ENCODE measurements at places on chromosomes 11 and 22.

DNA sequence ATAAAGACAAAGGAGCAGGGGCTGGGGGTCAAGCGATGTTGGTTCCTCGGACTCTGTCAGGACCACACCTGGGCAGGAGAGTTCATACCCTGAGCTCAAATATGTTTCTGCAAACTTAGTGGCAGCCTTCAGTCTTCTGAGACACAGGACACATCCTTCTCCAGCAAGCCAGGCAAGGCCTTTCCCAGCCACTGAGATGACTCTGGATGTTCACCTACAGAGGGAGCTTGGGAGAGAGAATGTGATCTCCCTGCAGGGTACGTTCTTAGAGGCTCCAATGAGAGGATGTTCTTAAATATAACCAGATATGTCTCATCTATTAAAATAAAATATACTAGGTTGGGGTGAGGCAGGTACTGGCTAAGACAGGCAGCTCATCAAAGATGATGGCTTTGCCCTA is 461.5 kb downstream of the OPCML start:
- no peaks in the 10 kb centered on the region for H3K4me1 ChIP-seq
- DNase-seq = no peak
- no peak overlapping the region for H3K4me3 ChIP-seq
- no peaks in the 10 kb centered on the region for H3K36me3 ChIP-seq

DNA sequence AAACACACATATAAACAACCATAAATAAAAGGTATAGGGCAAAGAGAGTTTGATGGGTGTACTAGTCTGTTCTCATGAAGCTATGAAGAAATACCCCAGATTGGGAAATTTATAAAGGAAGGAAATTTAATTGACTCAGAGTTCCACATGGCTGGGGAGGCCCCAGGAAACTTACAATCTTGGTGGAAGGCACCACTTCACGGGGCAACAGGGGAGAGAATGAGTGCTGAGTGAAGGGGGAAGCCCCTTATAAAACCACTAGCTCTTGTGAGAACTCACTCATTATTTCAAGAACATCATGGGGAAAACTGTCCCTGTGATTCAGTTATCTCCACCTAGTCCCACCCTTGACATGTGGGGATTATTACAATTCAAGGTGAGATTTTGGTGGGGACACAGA is 385.9 kb upstream of the ANO5 start:
- H3K4me1 ChIP-seq = no peaks in the 10 kb centered on the region
- H3K4me3 ChIP-seq = no peak overlapping the region
- no peak for DNase-seq
- H3K27me3 ChIP-seq = no peaks in the 10 kb centered on the region
- H3K36me3 ChIP-seq = no peaks in the 10 kb centered on the region
- no peak overlapping the region for H3K27ac ChIP-seq

DNA sequence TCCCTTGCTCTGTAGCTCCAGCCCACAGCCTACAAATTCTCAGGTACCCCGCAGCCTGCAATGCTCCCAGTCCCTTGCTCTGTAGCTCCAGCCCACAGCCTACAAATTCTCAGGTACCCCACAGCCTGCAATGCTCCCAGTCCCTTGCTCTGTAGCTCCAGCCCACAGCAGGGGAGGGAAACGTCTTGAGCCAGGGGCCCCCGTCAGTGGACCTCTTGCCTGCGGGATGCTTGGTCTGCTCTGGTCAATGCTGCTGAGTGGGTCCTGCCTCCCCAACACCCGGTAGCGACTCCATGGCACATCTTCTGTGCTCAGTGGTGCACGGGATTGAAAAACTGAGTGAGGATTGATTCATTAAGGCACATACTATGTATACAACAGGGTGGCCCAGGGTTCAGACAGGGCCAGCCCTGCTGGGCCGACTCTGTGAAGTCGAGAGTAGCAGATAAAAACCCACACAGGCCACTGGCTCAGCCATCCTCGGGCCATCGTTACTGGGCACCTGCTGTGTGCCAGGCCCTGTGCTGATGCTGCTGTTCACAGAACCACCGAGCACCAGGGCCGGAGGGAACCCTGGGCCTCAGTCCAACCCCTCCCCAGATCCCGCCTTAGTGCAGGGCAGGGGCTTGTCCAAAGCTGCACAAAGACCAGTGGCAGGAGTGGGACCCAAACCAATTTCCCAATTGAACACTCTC is 69.7 kb downstream of the MYO7A start:
- no peak overlapping the region for H3K27ac ChIP-seq
- H3K4me3 ChIP-seq = no peak overlapping the region
- H3K27me3 ChIP-seq = no peaks in the 10 kb centered on the region
- no peaks in the 10 kb centered on the region for H3K36me3 ChIP-seq

GRCh38 chr11:122799406-122800105 is 38.7 kb upstream of the CRTAM start:
- H3K27ac ChIP-seq = no peak overlapping the region
- DNase-seq = no peak

- H3K36me3 ChIP-seq = no peaks in the 10 kb centered on the region
- H3K27ac ChIP-seq = no peak overlapping the region
Measured at GRCh38 chr22:39098026-39098425, 982 bp downstream of the APOBEC3H start.

DNA sequence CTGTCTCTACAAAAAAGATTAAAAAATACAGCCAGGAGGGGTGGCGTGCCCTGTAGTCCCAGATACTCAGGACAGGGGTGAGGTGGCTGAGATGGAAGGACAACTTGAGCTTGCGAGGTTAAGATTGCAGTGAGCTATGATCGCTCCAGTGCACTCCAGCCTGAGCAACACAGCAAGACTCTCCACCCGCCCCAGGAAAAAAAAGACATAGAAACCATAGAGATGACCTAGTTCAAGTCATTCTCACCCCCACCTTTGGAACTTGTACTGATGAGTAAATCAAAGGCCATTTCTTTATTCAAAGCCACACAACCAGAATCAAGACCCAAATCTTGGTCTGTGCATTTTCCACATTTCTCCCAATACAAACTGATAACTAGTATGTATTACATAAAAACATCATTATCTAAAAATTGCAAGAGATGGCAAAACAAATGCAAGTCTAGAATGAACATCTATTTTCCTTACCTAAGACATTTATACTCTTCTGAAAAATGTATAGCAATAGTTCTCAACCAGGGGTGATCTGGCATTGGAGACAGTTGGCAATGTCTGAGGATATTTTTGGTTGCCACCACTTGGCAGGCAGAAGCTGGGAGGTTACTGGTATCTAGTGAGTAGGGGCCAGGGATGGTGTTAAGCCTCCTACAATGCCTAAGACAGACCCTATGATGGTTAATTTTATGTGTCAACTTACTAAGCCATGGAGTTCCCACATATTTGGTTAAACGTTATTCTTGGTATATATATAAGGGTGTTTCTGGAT is 34.6 kb downstream of the LGR4 start:
- no peaks in the 10 kb centered on the region for H3K4me1 ChIP-seq
- DNase-seq = no peak
- no peaks in the 10 kb centered on the region for H3K36me3 ChIP-seq
- H3K4me3 ChIP-seq = no peak overlapping the region
- H3K27me3 ChIP-seq = no peaks in the 10 kb centered on the region

- H3K4me1 ChIP-seq = no peaks in the 10 kb centered on the region
- no peak for DNase-seq
Measured at GRCh38 chr11:61618978-61619377, 38.1 kb upstream of the SYT7 start.

DNA sequence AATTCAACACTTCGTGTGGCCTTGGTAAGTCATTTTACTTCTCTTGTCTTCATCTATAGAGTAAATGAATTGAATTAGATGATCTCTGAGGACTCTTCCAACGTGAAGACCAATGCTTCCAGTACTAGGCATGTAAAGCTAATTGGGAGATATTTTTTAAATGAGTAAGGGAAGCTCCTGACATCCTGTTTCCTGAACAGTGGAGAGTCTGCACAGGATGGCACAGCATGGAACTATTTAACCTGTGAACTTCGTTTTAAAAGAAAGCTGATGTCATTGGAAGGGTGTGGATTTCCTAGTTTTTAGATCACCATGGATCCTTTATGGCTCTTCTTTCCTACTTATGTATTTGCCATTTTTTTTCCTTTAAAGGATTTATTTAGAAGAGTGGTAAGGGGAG is 48.4 kb upstream of the HSD17B12 start:
- no peak for DNase-seq
- no peaks in the 10 kb centered on the region for H3K27me3 ChIP-seq
- no peak overlapping the region for H3K4me3 ChIP-seq
- H3K27ac ChIP-seq = no peak overlapping the region
- no peaks in the 10 kb centered on the region for H3K4me1 ChIP-seq

- no peaks in the 10 kb centered on the region for H3K36me3 ChIP-seq
- H3K27ac ChIP-seq = no peak overlapping the region
- no peak overlapping the region for H3K4me3 ChIP-seq
- H3K27me3 ChIP-seq = no peaks in the 10 kb centered on the region
- no peaks in the 10 kb centered on the region for H3K4me1 ChIP-seq
Measured at GRCh38 chr11:72525466-72525865, 91.1 kb upstream of the CLPB start.

DNA sequence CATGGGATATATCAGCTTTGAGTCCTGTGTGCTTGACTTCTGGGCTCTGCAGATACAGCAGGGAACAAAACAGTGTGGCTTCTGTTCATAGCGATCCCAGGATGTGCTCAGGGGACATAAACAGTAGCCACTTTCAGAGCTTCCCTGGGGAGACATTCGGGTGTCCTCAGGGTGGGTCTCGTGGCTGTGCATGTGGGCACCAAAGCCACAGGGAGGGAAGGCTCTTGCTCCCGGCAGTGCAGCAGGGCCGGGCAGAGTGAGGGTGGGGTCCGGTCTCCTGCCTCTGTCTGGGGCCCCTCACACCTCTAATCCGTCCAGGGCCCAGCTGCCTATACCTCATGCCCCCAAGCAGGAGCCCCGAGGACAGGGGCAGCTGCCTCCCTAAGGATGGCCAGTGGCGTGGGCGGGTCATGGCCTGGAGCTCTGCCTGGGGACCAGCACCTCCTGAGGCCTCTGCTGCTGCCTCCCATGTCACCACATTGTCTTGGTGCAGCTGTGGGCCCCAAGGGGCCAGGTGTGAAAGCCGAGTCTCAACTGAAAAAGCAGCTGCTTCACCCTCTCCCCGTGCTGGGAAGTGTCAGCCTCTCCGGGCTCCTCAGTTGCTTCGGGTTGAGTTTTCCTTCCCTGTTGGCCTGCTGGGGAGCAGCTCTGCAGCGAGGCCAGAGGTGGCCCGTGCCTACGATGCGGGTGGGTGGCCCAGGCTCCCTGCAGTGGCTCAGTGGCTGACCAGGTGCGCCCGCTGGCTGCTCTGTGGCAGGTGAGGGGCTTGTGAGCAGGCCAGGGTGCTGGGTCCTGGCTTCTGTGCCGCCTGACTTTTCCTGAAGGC is 3.8 kb downstream of the TPCN2 start:
- no peak for DNase-seq
- no peaks in the 10 kb centered on the region for H3K27me3 ChIP-seq
- peaks cover 6% of the 10 kb centered on the region for H3K4me1 ChIP-seq
- peaks cover 26% of the 10 kb centered on the region for H3K36me3 ChIP-seq
- no peak overlapping the region for H3K27ac ChIP-seq

GRCh38 chr11:45063669-45064068 is 82.8 kb upstream of the PRDM11 start:
- H3K27ac ChIP-seq = no peak overlapping the region
- H3K36me3 ChIP-seq = no peaks in the 10 kb centered on the region
- no peak overlapping the region for H3K4me3 ChIP-seq
- H3K27me3 ChIP-seq = no peaks in the 10 kb centered on the region
- H3K4me1 ChIP-seq = no peaks in the 10 kb centered on the region

DNA sequence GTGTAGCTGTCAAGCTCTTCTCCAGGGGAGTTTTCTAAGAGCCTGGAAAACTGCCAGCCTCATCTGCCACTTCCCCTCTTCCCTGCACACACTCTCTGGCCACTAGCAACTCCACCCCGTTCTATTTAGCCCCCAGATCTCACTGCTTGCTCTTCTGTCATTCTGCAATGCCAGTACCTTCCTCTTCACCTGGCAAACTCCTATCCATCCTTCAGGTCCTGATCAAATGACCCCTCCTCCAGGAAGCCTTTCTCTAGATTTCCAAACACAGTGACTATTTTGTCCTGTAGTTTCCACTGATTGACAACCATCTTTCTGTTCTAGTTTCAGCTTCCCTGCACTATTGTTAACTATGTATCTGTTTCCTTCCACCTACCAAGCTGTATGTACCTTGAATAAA is 437.7 kb downstream of the SOX6 start:
- no peak for DNase-seq
- H3K27ac ChIP-seq = no peak overlapping the region
- H3K4me1 ChIP-seq = no peaks in the 10 kb centered on the region
- no peaks in the 10 kb centered on the region for H3K36me3 ChIP-seq
- no peak overlapping the region for H3K4me3 ChIP-seq
- no peaks in the 10 kb centered on the region for H3K27me3 ChIP-seq

DNA sequence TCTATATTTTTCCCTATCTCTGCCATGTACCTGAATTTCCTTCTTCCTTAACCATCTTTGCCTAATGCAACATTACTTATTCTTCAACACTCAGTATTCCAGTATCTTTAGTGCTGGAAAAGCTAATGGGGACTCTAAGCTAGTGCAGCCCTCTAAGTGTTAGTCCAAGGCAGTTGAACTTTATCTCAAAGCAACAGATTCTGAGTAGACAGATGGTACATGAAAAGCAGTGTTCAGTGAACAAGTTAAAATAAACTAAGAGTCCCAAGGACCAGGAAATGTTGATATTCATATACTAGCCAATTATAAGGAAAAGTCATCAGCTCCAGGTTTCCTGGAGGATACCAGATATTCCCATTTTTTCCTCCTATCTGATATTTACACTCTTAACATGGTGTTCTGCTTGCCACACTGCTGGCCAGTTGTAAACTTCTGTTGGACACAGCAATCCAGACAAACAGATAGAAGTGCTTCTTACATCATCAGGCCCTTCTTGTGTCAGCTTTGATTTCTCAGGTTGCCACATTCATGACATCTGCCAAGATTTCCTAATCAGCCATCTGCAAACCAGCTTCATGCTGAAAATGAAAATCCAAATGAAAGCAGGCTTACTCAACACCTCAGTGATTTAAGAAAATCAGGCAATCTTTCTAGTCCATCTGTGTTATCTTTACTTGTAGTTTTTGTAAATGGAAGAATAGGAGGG is 255.9 kb upstream of the POU2AF2 start:
- H3K4me3 ChIP-seq = no peak overlapping the region
- DNase-seq = no peak
- no peaks in the 10 kb centered on the region for H3K27me3 ChIP-seq
- no peaks in the 10 kb centered on the region for H3K36me3 ChIP-seq
- no peak overlapping the region for H3K27ac ChIP-seq

- H3K27ac ChIP-seq = no peak overlapping the region
- no peak for DNase-seq
- no peak overlapping the region for H3K4me3 ChIP-seq
- no peaks in the 10 kb centered on the region for H3K27me3 ChIP-seq
Measured at GRCh38 chr22:27138471-27138870, 481.1 kb downstream of the MIAT start.
